Stimulated activated CD4-positive, alpha-beta T cell treated with anti-CD3 and anti-CD28 coated beads, Interleukin-12 subunit alpha, Interleukin-12 subunit beta, amount 100 ng/mL, for 48 hours (primary cell): ENCODE measurements at places on chromosomes 3 and 15.

DNA sequence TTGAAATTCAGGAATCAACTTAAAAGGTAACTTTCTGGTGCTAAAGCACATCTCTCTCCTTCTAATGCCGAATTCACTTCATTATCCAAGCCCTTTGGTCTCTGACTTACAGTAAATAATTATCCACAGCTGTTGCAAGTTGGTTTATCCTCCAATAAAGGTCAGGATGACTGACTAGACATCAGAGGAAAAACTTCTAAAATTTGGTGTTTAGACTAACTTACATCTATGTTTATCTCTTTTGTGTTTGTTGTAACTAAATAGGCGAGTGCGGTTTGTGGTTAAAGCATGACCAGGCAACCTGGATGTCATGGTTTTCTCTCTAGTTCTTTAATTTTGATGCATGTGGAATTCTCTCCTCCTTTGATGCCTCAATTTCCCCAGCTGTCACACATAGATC, 237.4 kb upstream of the LRTM1 start:
- DNase-seq = no peak

DNA sequence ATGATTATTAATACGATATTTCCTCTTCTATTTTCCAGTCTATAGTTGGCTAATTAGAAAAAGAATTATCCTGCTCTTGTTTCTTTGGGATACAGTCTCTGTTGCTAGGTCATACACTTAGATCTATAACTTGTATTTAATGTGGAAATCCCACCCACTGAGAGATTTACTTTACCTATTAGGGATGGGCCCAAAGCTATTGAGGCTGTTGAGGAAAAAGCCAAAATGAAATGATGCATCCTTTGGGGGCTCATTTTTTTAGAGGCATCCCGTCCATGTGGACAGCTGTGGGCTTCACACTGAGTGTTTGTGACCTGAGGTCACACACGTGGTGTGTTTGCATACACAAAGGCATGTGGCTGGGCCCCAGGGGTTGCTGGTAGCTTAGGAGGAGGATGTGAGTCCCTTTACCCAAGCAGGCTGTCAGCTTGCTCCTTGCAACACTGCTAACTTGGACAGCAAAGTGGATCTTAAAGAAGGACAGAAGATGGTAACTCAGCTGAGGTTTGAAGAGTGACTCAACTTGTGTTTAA, 477.4 kb downstream of the AGBL1 start:
- no peak for DNase-seq

DNA sequence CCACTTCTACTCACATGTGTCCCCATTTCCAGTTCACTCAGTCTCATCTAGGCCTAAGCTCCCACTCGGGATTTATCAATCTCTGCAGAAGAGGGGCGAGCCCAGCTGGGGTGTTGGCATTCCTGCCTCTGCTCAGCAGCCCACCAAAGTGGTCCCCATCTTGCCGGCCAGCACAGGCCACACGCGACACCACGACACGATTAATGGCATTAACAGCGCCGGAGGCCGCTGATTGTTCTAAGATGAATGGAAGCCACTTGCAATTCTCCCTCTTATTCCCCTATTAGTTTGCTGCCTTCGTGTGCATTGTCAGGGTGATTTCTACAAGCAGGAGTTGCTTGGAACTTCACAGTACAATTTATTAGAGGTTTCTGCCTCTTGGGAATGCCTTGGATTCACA, 477.3 kb downstream of the SHQ1 start:
- no peak for DNase-seq

- DNase-seq = no peak
Observed at GRCh38 chr3:41277790-41278465, 78.6 kb downstream of the CTNNB1 start.

- no peak for DNase-seq
Observed at GRCh38 chr3:21729331-21729730, 21.7 kb downstream of the ZNF385D start.

DNA sequence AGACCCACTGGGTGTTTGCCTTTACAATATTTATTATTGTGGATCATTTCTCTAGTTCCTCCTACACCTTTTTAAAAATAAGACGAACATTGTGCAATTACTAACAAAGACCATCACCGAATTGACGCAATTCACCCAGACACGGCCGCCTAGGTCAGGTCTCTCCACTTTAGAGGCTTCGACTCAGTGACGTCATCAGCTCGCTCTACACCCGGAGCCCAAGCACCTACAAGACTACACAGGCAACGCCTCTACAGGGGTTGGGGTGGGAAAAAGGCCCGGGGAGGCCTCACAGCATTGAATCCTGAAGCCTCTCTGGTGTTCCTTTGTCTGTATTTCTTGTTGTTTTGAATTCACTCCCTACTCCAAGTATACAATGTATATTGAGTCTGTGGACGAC, 16.6 kb downstream of the ZIC4 start:
- no peak for DNase-seq

- DNase-seq = no peak
Observed at GRCh38 chr15:88622605-88622975, 1.4 kb downstream of the AEN start.

- DNase-seq = no peak
Observed at GRCh38 chr3:9893739-9894138, 3.3 kb downstream of the JAGN1 start.

GRCh38 chr3:81816473-81817250, 55.2 kb upstream of the GBE1 start:
- DNase-seq = no peak

- DNase-seq = no peak
Observed at GRCh38 chr3:59839810-59840515, 790.1 kb upstream of the CFAP20DC start.

DNA sequence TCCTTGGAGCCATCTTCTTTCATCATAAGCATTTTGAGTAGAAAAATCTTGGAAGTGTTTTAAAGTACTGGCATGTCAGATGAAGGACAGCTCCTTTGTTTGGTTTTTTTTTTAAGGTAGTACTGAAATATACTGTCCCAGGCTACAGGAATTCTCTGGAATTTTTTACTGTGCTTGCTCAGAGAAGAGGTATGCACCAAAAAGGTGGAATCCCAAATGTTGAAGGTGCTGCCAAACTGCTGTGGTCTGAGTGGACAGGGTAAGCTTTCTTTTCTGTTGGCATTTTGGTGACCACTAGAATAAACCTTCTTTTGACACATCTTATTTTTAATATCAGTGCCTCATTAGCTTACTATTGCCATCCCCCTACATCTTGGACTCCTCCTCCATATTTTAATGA, 7.2 kb downstream of the GNL3 start:
- no peak for DNase-seq

GRCh38 chr3:42799376-42799775, 4.9 kb downstream of the HIGD1A start:
- no peak for DNase-seq

DNA sequence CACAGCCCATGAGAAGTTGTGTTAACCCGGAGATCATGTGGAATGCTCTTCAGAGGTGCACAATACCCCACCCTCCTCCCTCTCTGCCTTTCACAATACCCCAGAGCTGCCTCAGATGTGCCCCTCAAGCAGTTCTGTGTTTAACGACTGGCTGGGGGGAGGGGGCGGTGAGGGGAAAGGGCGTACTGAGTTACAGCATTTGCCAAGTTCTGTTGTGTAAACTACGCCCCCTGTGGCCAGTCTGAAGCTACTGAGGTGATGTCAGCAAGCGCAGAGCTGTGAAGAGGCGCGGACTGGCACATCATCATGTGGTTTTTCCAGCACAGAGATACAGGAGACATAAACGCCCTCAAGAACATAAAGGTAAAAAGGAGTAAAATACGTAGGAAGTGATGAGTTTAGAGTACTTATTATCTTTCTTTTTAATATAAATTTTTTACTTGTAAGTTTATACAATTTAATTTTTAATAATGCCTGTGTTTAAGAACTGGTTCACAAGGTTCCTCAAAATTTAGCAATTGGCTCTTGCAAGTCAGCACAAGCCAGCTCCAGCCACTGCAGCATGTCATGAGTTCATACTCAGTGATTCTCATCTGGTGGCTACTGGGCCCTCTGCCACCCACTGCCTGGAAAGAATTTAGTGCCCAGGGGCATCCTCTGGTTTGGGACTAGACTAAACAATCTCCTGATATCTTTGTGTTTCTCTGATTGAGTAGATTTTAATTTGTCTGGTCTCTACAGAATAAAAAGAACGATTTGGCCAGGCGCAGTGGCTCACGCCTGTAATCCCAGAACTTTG, 1.7 kb downstream of the EPB42 start:
- no peak for DNase-seq
